ENCODE measurements at places on chromosomes 2 and 18.

DNA sequence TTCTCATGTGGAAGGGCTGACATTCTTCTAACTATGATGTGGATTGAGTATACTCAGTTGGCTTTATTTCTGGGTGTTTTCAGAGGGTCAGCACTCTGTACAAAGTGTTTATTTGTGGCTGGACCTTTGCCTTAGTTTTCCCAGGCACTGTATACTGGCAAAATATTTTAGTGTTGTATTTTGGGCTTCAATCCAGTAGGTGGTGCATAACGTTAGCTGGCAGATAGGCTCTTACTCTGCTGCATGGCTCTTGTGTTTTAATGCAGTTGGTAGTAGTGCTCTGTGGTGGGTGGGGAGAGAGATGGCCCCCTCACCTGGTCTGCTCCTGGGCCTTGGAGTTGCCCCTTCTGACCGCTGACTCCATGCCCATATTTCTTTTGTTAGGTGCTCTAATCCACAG, 75.6 kb upstream of the REG3A start:
- no peak for DNase-seq

DNA sequence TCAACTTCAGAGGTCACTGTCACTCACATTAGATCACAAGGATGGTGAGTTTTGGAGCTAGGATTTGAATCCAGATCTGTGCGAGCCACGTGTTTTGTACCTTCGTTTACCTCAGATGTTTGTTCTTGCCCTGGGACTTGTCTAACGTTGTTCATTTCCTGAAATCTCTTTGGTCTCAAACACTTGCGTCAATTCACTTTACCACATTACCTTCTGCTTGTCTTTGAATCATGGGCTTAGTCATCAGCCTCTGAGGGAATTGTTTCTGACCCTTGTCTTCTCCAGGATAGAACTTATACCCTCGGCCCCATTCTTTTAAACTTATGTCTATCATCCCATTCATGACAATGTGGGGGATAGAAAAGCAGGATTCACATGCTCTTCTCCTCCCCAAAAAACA, 282.7 kb downstream of the DCDC2C start:
- no peak for DNase-seq

- DNase-seq, result no peak
Measured at GRCh38 chr18:4734903-4735302, 279.8 kb upstream of the DLGAP1 start.

GRCh38 chr18:13452388-13452811, 233.8 kb downstream of the LDLRAD4 start:
- no peak for DNase-seq

DNA sequence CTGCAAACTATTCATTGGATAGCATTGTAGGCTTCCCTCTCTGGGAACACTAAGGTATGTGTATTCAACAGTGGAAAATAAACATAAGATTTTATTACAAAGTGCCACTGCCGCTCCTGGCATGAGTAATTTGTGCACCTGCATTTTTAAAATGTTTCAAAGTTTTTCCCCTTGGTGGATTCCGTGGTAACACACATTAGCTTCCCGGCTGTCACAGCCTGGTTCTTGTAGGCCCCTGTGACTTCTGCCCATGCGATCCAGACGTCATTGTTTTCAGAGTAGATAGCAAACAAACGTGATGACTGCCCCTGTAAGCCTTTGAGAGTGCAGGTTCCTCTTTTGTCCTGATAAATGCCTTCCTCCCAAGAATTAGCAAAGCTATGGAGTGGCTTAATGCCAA, 421.0 kb downstream of the ZNF521 start:
- DNase-seq, result no peak

GRCh38 chr18:66994790-66995189, 390.9 kb upstream of the CDH19 start:
- DNase-seq, result no peak

- DNase-seq, result no peak
Measured at GRCh38 chr18:74040459-74041332, 106.9 kb downstream of the FBXO15 start.

DNA sequence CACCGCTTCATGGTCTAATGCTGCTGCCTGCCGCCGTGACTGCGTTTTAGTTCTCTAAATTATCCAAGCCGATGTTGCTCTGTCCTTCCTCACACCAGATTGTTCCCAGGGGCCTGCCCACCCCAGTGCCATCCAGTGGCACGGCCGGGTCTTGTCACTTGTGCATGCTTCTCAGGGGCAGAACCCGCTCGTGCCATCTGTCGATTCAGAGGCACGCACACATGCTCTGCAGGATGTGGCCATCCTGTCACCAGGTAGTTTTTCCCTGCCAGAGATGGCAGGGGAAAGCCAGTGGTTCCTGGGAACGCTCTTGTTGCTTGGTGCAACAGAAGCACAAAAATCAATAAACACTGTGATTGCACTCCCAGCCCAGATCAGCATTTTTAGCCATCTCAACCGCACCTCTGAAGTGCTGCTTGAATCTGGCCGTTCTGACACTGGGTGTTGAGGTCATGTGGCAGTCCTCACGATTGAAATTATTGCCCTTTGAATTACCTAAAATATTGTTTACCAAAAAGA, 119.6 kb upstream of the BOD1L2 start:
- DNase-seq, result no peak

DNA sequence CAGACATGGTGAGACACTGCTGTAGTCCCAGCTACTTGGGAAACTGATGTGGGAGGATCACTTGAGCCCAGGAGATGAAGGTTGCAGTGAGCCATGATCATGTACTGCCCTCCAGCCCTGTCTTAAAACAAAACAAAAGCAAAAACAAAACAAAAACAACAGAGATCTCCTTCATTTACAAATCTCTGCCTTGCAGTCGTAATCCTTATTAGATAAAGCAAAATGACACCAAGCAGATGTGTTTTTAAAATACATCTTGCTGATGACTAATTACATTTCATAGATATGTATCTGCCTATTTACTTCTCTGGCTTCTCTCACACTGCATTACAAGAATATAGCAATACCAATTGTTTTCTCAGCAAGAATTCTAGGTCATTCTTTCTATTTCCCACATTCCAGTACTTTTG, 22.8 kb downstream of the NFE2L2 start:
- DNase-seq, result no peak

DNA sequence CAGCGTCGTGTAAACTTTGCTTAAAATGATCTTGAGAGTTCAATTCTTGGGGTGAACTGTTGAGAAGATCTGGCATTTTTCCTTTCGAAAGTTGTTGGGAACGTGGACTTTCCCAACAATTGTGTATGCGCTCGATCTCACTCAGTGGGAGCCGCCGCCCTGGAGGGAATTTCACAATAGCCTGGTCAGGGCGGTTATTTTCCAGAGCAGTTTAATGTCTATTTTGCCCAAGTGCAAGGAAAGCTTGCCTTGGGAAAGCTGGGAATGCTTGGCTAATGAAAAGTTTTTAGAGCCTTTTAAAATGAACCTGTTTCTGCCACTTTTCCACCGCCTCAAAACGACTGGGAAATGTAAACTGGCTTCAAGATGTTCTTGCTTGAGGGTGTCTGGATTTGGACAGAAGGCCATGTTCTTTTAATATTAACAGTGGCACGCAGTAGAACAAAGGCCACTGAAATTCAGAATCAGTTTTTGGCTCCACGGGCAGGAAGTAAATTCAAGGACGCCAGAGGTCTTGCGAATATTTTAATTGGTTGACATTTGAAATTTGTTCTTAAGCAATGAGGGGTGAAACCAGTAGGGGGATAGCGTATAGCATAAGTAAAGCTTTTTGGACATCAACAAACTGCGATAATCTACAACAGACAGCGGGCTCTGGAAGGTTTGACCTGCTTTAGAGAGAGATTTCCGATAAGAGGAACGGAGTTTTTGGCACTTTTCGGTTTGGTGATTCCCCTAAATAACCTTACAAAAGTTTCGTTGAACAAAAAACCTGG, 1.2 kb downstream of the CFLAR start:
- peak; percentile 10 for DNase-seq

DNA sequence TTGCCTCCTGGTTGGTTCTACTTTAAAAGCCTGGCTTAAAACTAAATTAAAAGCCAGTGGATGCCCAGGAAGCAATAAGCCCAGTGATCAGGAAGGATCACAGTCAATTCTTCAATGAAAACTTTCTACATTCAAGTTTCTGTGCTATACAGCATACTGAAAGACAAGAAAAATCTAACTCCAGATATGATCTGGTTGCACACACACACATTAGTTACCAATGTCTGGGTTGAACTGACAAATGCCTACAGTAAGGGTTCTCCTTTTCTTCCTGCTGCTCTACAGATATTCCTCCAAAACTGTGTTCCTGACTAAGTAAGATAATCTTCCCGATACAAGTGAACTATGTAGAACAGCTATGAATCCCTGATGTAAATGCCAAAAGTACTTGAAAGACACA, 81.3 kb downstream of the ROCK2 start:
- DNase-seq, result no peak

- DNase-seq, result peak; percentile 7
Measured at GRCh38 chr2:130728007-130728454, 839 bp upstream of the GPR148 start.

DNA sequence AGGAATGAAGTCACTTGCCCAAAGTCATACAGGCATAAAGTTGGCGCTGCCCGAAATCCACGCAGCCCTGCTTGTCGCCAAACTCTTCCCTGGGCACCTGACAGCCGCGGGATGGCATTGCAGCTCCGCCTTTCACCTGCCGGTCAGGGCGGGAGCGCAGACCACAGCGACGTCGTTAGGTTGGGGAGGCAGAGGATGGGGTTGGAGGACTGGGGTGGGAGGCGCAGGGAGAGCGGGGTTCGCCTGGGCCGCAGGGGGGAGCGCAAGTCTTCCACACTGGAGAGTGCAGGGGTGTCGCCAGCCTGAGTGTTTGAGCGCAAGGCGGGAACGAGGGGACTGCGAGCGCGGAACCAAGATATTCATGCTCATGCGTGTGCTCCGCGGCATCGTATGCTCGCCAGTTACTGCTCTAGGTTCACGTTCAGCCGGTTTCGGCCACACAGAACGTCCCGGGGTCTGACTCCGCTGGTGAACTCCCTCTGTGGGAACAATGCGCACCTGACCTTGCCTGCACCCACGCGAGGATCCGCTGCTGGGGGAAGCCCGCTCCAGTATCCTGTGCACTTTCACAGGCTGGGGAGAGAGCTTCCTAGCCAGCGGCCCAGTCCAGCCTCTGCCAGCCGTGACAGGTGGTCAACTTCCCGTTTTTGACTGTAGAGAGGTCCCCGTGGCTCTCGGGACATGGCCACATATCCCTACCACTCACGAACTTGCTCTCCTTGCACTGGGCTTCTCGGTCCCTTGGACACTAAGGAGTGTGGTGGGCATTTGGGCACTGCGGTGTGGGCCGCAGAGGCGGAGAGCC, 767 bp upstream of the NPPC start:
- DNase-seq, result no peak

DNA sequence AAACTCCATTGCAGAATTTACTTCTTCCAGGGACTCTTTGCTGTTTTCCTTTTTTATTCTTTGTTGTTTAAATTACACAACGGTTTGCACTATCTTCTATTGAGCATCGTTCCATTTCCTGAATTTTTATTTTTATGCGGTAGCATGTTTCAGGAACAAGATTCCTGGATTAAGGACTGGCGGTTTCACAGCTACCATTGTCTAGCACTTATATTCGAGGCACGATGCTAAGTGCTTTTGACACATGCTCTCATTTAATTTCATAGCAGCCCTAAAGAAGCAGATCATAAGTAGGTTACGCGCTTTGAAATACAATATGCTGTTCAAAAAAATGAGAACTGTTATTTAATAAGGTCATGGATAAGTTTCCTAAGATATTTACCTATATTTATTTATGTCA, 354.4 kb downstream of the ARL6IP6 start:
- DNase-seq, result no peak

GRCh38 chr18:35641916-35642315, 60.4 kb downstream of the GALNT1 start:
- no peak for DNase-seq

DNA sequence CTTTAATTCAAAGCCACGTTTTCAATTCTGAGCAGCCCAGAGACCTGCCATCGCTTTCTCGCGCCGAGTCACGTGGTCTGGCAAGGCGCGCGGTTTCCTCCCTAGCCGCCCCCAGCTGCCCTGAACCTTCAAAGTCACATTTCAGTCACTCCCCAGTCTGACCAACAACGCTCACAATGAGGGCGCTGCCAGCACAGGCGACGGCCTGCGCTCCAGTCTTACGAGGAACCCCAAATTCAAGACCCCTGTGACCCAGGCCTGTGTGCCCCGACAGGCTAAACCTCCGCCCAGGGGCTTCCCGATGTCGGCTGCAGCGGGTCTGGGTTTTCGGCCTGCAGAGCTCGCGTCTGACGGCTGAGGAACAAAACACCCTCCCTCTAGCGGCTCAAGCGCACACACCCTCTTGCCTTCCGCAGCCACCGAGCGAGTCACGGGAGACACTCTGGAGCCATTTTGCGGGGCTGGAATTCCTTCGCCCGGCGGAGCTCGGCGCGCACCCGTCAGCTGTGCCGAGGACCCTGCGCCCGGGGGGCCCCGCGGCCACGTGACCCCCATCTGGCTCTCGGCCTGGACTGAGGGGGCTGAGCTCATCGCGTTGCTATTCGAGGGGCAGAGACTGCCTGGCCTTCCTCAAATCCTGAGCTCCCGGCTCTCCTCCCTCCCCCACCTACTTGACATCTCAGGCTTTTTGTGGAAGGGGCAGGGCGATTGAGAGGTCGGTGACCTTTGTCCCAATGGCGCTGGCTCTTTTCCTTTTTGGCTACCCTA, 69.9 kb upstream of the ITGB6 start:
- no peak for DNase-seq

DNA sequence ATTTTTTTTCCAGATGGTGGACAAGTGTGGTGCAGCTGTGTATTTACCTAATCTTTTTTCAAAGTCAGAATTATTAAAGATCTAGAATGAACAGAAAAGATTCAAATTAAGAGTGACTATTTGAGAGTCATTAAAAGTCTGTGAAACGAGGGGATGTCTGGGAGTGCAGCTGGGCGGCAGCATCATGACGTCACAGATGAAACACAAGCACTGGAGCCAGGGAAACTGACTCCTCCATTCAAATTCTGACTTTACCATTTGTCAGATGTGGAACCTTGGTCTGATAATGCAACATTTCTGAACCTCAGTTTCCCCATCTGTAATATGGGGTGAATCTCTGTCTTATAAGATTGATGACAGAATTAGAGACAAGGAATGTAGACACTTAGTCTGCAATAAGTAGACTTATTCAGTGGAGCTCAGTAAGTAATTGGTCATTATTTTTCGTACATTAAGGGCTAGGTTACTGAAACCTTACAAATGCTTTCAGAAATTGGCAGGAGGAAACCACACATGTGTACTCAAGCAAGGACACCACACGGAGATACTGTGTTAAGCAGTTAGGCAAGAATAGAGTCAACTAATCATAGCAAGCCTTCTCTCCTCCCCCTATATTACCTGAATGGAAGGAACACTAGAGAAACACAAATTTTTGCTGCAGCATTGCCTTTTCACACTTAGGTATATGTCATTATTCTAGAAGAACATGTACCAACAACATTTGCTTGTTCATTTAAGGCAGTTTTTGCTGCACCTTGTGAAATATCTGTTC, 27.8 kb upstream of the CXXC1 start:
- DNase-seq, result no peak

DNA sequence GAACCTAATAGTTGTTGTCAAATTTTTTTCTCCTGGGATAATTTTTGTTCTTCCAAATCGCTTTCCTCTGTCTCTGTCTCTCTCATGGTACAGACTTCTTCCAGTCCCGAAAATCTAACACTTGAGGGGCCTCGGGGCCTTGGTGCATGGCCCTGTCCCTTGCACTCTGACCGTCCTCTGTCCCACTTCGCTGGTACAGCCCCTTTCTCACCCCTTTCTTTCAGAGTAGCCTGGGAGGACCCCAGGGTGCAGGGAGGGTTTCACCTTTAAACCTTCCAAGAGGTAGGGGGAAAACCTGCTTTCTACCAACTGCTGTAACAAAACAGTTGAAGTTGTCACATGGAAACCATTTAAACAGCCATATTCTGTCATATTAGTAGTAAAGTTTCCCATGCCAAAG, 22.2 kb upstream of the FAHD2A start:
- no peak for DNase-seq

Measured in NCI-H187 (cell line).